ENCODE measurements at places on chromosomes 3 and 15. TPM values are rescaled to one million over a fixed set of nuclear protein-coding genes. Genes with fewer than 3 reads are reported as not detected.

Gene RAB8B
- total RNA-seq: 8.3 TPM

Gene PPARG
- total RNA-seq: 7.1 TPM

Gene TCTA
- total RNA-seq: 25.3 TPM

Gene PODXL2
- 13.5 TPM for total RNA-seq

Gene ZDHHC3
- total RNA-seq: 93.3 TPM

Gene ADGRG7
- not detected for total RNA-seq

Gene RHOV
- total RNA-seq: 52.2 TPM

Gene GABRR3
- not detected for total RNA-seq

Gene CTXND1
- total RNA-seq: not detected

Gene GP9
- not detected for total RNA-seq

Gene SLC12A8
- 8.0 TPM for total RNA-seq
